Liver (tissue), 10 donors: ENCODE measurements at places on chromosomes 6 and 20.
A peak's percentile ranks its signal among the peaks of the same experiment; 100 is the strongest.

GRCh38 chr20:21981179-21981578 is 275.7 kb downstream of the PAX1 start:
- no peak for DNase-seq

GRCh38 chr6:116572162-116572561 is 858 bp downstream of the RWDD1 start:
- no peak for DNase-seq

DNA sequence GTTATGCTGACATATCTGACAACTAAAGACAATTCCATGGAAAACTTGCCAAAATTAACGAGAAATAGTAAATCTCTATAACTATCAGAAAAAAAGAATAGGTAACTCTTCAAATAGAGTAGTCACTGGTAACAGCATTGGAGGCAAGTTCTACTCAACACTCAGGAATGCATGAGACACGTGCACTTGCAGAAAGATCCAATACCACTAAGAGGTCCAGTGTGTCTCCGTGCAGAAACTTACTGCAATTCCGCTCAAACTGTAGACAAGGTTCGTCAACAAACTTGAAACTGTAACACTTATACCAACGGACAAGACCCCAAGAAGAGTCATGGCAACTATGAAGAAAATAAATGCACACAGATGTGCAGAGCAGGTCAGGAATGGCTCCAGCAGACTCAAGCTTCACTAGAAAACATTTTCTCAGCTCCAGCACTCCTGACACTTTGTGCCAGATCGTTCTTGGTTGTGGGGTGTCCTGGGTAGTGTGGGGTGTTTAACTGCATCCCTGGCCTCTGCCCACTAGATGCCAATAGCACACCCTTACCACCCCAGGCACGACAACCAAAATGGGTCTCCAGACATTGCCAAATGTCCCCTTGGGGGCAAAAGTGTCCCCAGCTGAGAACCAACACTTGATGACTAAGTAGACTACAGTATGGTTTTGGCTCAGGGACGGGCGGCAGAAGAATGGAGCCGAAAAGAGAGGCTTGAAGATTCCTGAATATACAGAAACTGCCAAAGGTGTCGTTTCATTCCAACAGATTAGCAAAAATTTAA is 134.8 kb downstream of the DTNBP1 start:
- DNase-seq, result no peak

GRCh38 chr6:33830635-33831240 is 26.9 kb upstream of the MLN start:
- DNase-seq, result no peak

DNA sequence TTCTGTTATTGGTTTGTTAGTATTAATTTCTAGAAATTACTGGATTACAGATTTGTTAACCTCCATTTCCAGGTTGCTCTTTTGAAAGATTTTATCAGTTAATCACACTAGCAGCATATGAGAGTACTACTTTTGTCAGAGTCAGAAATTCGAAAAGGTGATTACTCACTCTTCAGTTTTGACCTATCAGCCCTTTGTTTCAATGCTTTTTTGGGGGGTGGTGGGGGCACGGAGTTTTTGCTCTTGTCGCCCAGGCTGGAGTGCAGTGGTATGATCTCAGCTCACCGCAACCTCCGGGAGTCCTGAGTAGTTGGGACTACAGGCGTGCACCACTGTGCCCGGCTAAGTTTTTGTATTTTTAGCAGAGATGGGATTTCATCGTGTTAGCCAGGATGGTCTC is 149.2 kb downstream of the JARID2 start:
- no peak for DNase-seq

DNA sequence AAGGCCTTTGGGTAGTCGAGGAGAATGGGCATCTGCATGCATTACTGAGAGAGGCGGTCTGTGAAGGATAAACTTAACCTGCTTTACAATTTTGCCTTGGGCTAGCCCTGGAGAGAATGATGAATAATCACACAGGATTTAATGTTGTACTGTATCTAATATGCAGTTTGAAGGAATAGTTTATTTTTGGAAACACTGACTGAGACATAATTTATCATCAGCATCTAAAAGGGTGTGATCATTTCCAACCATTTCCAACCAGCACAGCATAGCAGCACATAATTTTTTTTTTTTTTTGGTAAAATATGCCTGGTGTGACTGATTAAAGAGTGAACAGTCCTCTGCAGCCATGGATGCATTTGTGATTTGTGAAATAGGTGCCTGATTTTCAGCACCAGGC is 519.5 kb downstream of the PHF3 start:
- DNase-seq, result no peak

DNA sequence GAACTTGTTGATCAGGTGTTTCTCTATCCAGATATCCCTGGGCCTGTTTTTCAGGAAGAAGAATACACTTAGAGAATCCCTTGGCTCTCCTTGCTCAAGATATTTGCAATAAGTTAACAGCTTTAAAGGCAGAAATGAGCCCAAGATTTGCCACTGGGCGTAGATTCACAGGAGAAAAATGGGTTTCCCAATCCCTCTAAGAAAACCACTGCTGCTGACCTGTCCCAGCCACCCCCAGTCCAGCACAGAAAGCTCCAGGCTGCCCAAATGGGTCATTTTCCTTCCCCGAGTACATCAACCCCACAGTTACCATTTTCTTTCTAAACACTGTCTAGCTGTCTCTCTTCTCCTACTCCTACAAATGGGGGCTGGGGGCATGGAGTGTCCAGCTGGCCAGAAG is 67.3 kb downstream of the ANKRD60 start:
- no peak for DNase-seq

DNA sequence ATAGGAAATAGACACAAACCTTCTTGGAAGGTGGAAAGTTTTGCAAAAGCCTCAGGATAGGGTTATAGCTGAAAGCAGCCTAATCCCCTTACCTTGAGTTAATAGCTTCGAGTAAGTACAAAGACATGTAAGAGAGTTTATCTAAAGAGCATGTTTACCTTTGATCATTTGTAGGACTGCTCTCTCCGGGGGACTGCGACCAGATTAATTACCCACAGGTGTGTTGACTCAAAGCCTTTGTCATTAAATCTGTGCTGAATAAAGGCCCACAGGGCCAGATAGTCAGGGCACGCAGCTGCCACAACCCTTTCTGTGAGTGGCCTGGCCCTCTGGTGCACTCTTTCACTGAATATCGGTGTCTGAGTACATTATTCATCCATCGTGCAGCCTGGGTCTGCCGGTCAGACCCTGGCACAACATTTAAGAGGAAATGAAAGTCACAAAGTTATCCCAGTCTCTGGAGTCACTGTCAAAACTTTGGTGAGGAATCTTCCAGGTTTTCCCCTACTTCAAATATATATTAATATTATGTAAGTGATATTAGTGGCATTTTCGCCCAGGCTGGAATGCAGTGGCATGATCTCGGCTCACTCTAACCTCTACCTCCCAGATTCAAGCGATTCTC is 5.4 kb upstream of the MICA start:
- DNase-seq, result peak; percentile 22

- no peak for DNase-seq
Measured at GRCh38 chr6:116507324-116507723, 4.1 kb upstream of the CALHM5 start.

DNA sequence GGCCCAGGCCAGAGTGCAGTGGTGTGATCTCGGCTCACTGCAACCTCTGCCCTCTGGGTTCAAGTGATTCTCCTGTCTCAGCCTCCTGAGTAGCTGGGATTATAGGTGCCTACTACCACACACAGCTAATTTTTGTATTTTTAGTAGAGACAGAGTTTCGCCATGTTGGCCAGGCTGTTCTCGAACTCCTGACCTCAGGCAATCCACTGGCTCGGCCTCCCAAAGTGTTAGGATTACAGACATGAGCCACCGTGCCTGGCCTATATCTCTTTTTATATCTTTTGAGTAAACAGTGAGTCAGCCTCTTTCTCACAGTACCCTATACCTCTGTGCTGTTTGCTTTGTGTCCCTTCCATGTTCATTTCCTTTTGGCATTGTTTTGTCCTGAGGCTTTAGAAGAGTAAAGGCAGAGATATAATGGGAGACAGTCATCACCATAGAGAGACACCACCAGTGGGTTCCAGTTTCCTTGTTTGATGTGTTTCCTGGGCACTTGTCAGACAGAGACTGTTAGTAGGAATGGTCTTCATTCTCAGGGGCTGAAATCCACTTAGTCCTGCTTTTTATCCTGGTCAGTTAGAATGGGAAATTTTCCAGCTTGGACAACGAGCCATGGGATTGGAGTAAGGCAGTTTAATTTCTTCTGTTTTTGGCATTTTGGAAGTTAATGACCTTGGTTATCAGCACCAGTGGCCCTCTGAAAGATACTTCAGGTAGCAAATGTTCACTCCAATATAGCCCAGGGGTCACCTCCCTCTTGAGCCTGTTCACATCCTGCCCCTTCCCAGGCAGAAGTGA is 32.2 kb upstream of the ASXL1 start:
- no peak for DNase-seq

GRCh38 chr20:40813029-40813431 is 124.0 kb upstream of the MAFB start:
- no peak for DNase-seq

DNA sequence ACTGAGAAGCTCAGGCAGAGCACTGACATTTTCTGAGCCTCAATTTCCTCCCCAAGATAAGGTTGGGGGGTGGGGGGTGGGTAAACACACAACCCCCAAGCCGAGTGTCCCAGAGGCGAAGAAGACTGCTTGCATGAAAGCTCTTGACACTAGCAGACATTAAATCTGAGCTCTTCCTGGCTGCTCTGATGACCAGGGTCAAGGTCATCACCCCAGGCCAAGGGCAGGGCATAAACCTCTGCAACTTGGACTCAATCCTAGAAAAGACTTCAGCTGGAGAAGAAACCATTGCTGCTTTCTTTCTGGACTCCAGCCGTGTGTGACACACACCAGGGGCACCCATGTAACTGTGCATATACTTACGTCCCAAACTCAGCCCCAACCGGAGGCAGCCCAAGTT is 109.0 kb downstream of the BANF2 start:
- DNase-seq, result no peak

DNA sequence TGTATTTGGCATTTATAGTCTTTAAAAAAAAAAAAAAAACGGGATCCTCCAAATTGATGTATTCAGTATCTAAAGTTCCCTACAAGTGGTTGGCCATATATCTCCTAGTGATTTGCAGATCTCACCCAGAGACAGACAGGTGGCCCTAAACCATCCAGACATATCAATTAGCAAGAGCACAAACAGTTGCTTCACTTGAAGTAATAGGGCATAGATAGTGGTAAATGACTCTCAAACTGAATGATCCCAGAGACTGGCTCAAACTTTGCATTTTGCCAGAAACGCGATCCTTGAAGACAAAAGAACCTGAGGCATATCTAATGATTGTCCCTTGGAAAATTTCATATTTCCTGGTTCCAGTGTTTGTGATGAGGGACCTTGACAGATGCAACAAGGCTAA is 54.6 kb downstream of the HMGCLL1 start:
- no peak for DNase-seq

GRCh38 chr6:93036835-93037234 is 382.5 kb downstream of the EPHA7 start:
- DNase-seq, result no peak

GRCh38 chr6:108468346-108468745 is 92.4 kb upstream of the FOXO3 start:
- no peak for DNase-seq

- no peak for DNase-seq
Measured at GRCh38 chr6:163711615-163712565, 297.4 kb downstream of the QKI start.

GRCh38 chr6:93785694-93786030 is 366.3 kb upstream of the EPHA7 start:
- DNase-seq, result no peak

DNA sequence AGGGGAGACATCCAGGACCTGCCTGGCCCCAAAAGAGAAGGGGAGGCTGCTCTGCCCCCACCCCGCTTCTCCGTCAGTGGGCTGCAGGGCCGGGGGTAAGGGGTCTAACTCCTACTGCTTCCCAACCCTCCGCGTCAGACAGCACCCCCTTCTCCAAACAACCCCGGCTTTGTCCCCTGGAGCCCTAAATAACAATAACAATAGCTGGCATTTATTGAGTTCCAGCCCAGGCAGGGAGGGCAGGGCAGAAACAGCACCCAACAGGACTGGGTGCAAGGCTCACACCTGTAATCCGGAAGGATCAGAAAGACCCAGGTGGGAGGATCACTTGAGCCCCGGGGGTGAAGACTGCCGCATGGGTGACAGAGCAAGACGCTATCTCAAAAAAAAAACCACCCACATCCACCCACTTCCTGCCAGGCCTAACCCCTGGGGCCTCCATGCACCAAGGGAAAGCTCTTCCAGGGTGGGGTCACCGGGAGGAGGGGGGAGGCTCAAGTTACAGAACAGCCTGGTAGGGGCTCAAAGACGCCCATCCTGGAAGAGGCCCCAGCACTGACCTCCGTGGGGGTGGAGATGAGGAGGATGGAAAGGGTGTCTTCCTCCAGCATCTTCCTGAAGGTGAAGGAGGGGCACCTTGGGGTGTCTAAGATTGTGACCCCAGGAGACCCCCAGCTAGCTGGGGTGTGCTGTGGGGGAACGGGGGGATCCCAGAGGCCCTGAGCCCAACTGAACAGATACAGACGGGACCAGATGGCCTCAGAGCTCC is 1.3 kb upstream of the FNDC11 start:
- DNase-seq, result no peak

- DNase-seq, result no peak
Measured at GRCh38 chr6:168225471-168225911, 94.1 kb downstream of the DACT2 start.

DNA sequence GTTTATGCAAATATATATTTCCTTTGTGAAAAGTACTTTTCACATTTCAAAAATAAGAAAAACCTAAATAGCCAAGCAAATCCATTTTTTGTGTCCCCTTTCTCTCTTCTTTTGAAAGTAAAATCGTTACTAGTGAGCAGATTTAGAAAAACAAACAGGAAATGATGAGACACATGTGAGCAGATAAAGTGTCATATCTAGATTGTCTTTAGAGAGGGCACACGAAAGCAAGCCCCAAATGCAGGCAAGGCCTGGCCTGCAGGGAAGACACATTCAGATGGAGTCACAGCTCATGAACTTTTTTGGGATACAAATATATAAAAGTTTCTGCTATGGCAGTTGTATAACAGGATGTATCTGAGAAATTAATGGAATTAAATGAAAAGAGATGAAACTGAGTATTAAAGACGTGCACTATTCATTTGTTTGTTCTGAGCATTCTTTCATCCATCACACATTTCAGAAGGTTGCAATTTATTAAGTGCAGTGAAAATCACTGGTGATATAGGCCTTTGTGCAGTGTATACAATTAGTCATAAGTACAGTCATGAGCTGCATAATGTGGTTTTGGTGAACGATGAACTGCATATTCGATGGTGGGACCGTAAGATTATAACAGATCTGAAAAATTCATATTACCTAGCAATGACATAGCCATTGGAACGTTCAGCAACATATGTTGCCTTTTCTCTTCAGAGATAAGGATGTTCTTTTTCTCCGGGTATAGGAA is 101.4 kb downstream of the PACRG start:
- DNase-seq, result no peak

GRCh38 chr20:63074631-63075030 is 67.9 kb upstream of the BHLHE23 start:
- no peak for DNase-seq
